ENCODE measurements at places on chromosomes 16 and 17.
A peak's percentile ranks its signal among the peaks of the same experiment; 100 is the strongest.

GRCh38 chr16:27149986-27150385, 53.3 kb upstream of the KDM8 start:
- DNase-seq = no peak

DNA sequence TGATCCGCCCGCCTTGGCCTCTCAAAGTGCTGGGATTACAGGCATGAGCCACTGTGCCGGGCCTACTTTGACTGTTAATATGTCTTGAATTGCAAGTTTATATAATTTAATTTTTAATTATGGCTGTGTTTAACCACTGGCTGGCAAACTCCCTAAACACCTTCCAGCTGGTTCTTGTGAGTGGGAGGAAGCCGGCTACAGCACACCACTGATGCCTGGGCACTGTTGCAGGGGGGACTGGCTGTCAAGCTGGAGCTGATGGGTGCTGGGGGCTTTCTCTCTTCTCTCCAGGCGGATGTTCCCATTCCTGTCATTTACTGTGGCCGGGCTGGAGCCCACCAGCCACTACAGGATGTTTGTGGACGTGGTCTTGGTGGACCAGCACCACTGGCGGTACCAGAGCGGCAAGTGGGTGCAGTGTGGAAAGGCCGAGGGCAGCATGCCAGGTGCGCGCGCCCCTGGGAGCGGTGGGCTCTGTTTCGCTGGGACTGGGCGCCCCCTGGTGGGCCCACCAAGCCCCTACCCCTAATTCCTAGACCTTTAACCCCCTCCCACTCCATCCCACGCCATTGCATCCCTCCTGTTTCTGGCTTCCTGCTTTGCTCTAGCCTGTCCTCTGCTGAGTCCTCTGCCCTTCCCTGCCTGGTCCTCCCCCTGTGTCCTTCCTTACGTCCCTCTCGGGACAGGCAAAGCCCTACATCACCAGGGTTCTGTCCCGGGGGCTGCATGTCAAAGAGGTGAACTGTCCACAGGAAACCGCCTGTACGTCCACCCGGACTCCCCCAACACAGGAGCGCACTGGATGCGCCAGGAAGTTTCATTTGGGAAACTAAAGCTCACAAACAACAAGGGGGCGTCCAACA, 9.5 kb downstream of the TBX21 start:
- DNase-seq = peak; percentile 18

- DNase-seq = no peak
Measured at GRCh38 chr17:45087504-45087975, 26.4 kb downstream of the NMT1 start.

- DNase-seq = no peak
Measured at GRCh38 chr17:8066841-8067775, 20.4 kb downstream of the ALOX12B start.

DNA sequence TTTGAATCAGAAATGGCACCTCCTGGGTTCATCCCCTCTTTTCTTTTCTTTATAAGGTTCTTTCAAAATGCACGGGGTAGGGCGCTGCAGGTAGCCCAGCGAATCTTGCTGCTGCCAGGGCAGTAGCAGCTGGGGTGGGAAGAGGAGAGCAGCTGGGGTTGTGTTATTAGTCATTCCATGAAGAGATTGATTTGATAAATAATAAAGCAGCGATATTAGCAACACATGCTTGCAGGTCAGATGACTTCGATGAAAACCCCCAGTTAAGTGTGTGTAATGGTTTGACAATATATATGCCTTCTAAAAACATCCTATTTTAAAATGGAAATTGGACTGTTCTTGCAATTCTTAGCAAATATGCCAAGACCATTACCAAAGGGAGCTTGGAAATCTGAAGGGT, 200.7 kb downstream of the CCDC182 start:
- DNase-seq = no peak

GRCh38 chr17:74043976-74044375, 159.5 kb upstream of the RPL38 start:
- no peak for DNase-seq

DNA sequence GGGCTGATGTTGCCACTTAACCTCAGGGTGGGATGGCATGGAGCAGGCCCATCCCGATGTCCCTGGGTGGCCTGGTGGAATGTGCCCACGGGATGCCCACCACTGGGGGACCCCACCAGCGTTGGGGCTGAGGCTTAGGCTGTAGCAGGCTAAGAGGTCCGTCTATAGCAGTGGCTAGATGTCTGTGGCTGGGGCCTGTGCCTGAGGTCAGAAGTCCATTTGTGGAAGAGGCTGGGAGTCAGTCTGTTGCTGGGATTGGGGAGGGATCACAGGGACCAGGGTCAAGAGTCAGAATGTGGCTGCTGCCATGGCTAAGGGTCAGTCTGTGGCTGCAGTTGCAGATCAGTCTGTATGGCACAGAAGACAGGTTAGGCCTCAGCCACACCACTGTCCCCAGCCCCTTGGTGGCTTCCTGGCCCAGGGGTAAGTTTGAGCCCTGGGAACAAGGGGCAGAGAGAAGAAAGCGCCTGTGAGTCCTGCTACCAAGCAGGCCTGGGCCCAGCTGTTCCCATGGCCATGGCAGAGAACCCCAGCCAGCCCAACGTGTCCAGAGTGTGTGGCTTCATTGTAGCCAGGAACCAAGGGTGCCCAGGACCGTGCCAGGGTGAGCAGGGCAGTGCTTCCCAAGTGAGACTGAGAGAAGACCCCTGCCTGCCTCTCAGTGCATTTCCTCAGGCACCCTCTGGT, 35.7 kb downstream of the RAI1 start:
- DNase-seq = no peak

DNA sequence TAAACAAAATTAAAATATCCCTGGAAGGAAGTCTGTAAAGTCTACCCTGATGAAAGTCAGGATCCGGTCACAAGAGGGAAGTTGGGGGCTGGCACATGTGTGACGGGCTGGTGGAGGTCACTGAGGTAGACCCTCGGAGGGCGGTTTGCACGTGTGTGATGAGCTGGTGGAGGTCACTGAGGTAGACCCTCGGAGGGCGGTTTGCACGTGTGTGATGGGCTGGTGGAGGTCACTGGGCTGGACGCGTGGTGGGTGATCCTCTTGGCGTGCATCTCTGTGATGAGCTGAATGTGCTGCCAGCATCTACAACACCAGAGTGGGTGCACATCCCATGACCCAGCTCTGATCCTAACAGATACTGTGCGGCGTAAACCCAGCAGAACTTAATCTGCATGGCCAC, 43.7 kb upstream of the METRNL start:
- DNase-seq = no peak

GRCh38 chr16:3977376-3977775, 96.9 kb upstream of the CREBBP start:
- no peak for DNase-seq

DNA sequence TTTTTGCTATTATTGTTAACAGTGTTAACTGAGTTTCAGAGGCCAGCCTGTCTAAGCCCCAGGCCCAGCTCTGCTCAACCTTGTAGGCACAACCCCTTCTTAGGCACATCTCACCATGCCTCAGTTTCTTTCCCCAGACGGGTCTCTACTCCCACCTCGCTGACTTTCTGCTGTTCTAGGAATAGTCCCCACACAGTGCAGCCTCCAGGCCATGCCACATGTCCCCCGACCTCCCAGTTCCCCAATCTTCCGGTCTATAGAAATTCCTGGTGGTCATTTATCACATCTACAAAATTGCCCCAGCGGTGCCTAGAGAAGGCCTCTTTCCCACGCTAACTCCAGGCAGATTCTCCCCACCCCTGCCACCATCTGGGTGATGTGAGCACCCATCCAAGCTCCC, 34.8 kb downstream of the ADGRG5 start:
- DNase-seq = no peak

GRCh38 chr17:41837761-41838538, at the start of gene KLHL10:
TSS of gene KLHL10 (plus strand) at chr17:41837825. CDS start at chr17:41837933, 108 bp downstream.
- DNase-seq = no peak

Data from NCI-H2081 (cell line).